D721Med (cell line): ENCODE measurements at places on chromosomes 1 and 21.

- no peak for DNase-seq
Observed at GRCh38 chr1:233432916-233433315, 105.4 kb downstream of the MAP3K21 start.

DNA sequence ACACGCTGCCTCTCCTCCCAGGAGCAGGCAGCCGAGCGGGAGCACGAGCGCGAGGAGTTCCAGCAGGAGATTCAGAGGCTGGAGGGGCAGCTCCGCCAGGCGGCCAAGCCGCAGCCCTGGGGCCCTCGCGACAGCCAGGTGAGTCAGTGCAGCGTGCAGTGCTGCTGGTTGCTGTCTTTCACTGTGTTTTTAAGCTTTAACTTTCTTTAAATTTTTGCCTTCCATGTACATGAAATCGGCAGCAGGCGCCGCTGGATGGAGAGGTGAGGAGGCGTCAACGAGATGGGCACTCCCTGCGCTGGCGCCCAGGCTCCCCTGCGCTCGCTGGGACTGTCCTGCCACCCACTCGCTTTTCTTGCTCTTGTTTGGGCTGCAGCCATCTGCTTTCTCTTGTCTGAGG is 60.7 kb upstream of the DIP2A start:
- DNase-seq: no peak

DNA sequence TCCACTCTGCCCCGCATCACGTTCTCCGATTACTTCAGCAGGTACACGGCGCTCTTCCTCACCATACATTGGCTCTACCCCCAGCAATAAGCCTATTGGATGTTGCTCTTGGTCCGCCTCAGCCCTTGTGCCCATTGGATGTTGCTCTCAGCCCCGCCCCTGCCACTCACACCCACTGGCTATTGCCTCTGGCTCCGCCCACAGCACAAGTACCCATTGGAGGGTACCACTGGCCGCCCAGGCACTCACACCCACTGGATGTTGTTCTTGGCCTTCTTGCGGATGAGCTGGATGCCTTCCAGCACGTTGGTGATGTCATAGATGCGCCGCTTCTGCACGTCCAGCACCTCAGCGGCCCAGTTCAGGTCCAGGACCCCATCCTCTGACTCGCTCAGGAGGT is 9.4 kb downstream of the E2F2 start:
- DNase-seq: no peak

- no peak for DNase-seq
Observed at GRCh38 chr1:81004011-81004410, 796.7 kb upstream of the ADGRL2 start.

GRCh38 chr1:22212400-22213233 is 69.7 kb upstream of the WNT4 start:
- peak; percentile 62 for DNase-seq

DNA sequence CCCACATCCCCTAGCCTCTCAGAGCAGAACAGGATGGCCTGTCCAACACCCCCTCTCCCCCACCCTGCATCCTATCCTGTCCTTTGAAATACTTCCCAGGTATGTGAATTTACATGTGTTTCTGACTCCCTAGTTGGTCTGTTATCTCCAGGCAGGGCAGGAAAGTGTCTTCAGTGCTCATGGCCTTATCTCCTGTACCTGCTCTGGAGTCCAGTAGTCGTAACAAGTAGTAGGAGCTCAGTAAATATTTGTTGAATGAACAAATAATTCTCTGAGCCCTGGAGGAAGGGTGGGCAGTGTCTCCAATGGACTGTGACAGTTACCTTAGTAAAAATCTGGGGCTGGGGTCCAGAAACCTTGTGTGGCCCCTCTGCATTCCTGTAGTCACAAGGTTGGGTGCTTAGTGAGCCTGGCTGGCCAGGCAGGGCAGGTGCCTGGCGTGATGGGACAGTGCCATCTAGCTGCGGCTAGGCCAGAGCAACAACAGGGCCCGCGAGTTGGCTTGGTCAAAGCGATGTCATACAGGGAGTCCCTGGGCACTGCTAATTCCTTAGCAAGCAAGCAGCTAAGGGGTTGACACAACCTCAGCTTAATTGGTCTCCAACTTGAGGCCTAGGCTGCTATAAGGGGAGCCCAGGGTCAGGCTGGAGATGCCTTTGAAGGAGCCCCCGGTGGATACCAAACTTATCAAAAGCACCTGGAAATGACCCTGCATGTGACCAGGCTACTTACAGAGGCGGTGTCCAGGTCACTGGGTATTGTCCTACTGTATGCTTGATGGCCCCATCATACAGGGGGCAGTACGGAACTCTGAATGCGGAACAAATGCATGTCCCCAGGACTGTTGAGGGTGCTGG is 89.0 kb upstream of the PPM1J start:
- peak; percentile 86 for DNase-seq

DNA sequence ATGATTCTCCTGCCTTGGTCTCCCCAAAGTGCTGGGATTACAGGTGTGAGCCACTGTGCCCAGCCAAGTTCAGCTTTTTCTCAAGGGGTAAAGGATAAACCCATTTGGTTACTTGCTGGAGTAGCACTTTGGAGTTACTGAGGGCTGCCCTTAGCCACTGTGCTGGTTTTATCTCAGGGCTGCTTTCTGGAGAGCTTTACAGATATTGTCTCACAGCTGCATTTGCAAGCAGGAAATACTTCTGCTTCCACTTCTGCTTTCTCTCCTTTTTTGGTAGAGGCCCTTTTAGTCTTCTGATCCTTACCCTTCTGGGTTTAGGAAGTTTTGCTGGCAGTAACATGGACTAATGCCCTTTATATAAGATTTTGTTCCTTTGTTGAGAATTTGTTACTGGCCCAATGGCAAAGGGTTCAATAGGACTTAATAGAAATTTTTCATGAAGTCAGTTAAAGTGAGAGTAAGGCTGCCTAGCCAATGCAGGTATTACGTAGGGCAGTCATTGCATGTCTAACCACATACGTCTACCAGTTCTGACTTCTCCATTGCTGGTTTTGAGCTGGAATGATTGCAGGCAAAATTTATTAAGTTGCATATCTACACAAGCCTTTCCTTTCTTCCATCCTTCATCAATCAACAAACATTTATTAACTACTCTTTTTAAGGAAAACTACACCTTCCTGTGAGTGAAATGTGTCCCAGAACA is 24.4 kb downstream of the CAP1 start:
- DNase-seq: no peak

GRCh38 chr1:222331340-222331739 is 216.6 kb downstream of the HHIPL2 start:
- no peak for DNase-seq

- no peak for DNase-seq
Observed at GRCh38 chr1:50492142-50492541, 68.9 kb upstream of the DMRTA2 start.

GRCh38 chr21:14864211-14865021 is 200.4 kb downstream of the NRIP1 start:
- no peak for DNase-seq

GRCh38 chr1:245156736-245157505 is 2.1 kb downstream of the KIF26B start:
- DNase-seq: no peak

DNA sequence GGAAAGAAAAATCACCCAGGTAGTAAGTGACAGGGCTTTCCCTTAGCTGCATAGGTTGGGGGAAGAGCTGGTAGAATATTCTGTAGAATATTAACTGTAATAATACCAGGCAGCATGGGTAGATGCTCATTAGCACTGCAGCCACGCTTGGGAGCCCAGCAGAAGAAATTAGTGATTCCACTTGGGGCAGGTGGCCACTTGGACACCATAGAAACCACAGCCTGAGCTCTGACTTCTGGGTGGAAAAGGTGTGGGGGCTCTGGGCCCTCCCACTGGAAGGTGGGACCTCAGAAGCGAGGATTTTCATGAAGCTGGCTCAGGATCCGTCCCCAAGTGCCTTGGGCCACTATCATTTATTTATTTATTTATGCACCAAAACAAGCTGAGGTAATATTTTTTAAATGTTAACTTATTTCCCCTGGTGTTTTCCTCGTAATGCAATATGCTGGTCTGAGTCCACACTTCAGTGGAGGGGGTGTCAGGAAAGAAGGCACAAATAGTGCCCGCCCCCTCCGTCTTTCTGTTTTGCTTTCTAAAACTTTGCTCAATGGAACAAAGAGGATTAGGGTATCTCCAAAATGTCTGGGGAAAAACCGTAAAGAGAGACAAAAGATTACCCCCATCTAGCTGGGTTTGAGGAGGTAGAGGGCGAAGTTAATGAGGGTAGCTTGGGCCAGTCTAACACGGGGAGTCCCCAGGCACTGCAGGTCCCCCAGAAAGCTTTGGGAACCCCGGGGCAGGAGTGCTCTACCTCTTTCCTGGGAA is 75.2 kb upstream of the GADD45A start:
- no peak for DNase-seq

GRCh38 chr1:161084597-161084988 is 4.8 kb downstream of the NECTIN4 start:
- no peak for DNase-seq

- no peak for DNase-seq
Observed at GRCh38 chr1:20891091-20891490, 104.0 kb upstream of the HP1BP3 start.

- DNase-seq: no peak
Observed at GRCh38 chr1:179995576-179995975, 41.0 kb downstream of the CEP350 start.

DNA sequence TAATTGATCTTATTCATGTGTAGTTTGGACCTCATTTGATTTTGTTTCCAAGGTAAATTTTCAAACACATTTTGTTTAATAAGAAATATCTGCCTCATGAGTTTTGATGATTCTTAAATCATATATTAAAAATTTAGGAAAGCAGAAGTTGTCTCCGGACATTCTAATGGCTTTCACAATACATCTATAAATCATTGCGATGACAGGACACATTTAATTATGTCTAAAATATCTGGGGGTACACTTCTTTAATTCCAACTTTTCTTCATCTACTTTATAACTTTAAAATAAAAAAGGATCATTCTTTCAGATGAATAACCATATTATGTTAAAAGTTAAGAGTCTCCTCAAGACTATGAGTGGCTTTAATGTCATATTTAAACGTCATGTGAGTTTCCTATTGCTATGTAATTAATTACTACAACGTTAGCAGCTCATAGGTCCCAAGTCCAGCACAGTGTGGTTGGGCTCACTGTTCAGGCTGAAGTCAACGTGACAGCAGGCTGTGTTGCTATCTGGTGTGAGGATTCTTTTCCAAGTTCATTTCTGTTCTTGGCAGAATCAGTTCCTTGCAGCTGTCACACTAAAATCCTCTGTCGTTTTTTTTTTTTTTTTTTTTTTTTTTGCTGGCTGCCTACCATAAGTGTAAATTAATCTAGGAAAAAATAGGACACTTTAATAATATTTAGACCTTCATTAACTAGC is 893.5 kb downstream of the LTN1 start:
- DNase-seq: no peak

- DNase-seq: peak; percentile 23
Observed at GRCh38 chr1:241485554-241485992, 34.0 kb downstream of the FH start.

DNA sequence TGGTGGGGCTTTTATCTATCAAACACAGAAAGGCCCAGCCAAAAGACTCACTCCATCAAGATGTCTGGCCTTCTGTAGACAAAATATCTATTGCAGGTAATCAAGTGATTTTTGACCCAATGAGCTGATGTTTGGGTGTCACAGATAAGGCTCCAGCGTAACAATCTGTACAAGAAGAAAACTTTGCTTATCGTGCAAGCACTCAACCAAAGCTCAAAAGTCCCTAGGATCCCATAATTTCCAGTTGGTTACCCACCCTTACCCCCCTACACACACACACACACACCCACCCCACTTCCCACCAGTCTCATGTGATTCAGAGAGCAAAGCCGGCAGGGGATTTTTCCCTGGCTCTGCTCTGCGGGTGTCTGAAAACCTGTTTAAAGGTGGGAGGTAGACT is 5.8 kb downstream of the ITPKB start:
- no peak for DNase-seq

DNA sequence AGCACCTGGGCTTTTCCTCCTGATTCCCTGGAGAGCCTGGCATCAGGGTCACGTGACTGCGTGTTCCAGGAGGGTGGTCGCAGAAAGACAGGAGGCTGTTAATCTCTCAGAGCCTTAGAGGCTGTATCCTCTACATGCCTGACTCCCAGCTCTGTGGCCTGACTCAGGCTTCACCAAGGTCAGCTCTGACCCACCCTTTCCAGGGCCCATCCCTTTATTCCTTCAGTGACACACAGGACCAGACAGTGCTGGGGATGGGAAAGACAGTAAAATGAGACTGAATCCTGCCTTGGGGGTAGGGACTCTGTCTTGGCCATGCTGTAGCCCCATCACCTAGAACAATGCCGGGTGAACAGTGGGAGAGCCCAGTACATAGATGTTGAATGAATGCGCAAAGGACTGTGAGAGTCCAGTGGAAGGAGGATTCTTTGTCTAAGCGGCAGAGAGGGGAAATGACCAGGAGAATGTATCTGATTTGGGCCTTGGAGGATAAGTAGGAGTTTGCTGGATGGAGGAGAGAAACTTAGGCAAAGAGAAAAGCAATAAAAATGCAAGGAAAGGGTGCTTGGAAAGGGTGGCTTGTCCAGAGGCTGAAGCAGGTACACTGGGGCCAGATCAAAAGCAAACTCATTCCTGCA is 33.0 kb downstream of the EPHX1 start:
- no peak for DNase-seq

- DNase-seq: no peak
Observed at GRCh38 chr21:34305605-34306604, 57.9 kb upstream of the KCNE2 start.

GRCh38 chr1:214844319-214844718 is 238.2 kb upstream of the KCNK2 start:
- DNase-seq: no peak

DNA sequence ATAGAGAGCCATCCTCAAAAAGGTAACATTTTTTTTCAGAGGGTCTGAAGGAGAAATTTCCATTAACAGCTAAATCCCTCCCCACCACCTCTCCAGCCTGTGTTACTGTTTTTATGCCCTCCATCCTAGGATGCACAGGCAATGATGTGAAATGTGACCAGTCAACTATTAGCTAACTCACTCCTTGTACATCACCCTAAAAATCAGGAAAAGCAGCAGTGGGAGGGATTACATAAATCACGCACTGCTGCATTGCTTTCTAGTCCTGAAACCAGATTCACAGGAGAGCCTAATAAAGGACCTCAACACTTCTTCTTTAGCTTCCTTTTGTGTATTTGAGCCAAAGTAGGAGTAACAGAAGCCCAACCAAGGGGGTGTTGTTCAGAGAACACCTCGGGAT is 66.3 kb downstream of the LMO4 start:
- DNase-seq: no peak

- no peak for DNase-seq
Observed at GRCh38 chr1:77858725-77859124, 29.7 kb upstream of the NEXN start.

DNA sequence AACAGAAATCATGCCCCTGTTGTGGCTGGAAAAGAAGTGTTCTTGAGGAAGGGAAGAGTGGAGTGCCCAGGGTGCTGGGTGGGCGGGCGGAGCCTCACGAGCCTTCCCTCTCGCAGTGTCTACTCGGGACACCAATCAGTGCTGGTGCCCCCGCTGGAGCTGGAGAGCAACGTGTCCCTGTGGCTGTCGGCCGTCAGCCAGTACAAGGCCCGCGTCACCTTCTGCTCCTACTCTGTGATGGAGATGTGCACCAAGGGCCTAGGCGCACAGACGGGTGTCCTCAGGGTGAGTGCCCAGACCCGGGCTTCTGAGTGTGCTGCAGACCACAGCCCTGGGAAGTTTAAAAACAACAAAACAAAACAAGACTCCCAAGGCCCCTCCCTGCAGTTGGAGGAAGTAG is 47.4 kb downstream of the S100B start:
- DNase-seq: peak; percentile 15

GRCh38 chr1:211490821-211491415 is 1.0 kb downstream of the RD3 start:
- peak; percentile 33 for DNase-seq
